ENCODE measurements at places on chromosomes 12 and 14.
A peak's percentile ranks its signal among the peaks of the same experiment; 100 is the strongest.

DNA sequence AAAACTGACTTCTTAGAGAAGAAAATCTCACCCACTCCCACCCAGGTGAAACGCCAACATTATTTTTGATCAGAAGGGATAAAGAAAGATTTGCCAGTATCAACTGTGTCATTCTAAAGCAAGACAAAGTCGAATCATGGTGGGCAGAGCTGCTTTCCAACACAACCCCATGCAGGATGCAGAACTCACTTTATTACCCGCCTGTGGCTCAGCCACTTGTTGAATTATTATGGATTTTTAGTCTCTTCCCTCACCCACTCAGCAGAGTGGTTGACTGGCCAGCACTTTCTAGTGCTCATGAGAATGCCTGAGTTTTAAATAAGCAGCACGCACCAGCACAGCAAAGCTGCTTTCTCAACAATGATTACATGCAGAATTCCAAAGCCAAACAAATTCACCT lies 32.1 kb downstream of the CRACR2A start:
- H3K4me3 ChIP-seq: no peak overlapping the region
- no peak overlapping the region for H3K27ac ChIP-seq
- H3K4me1 ChIP-seq: peaks cover 4% of the 10 kb centered on the region
- H3K36me3 ChIP-seq: no peaks in the 10 kb centered on the region

DNA sequence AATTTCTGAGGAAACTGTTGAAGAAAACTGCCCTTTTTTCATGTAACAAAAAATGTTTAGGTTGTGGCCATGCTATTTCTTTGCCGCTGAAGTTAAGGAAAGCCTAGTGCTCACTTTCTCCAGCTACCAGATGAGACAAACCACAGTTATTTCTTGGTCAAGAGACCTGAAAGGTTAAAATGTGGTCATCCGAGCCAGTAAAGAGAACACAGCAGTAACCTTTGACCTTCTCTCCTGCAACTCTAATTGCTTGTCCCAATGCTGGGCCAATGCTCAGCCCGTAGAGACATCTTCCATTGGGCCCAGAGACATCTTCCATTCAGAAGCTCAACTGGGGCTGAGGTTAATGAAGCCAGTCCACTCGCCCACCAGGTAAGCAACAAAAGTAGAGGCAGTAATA lies 109.8 kb upstream of the CPSF6 start:
- no peaks in the 10 kb centered on the region for H3K27me3 ChIP-seq
- no peaks in the 10 kb centered on the region for H3K36me3 ChIP-seq
- no peak for DNase-seq
- no peak overlapping the region for H3K4me3 ChIP-seq
- no peak overlapping the region for H3K27ac ChIP-seq
- peaks cover 18% of the 10 kb centered on the region for H3K4me1 ChIP-seq

- no peak overlapping the region for H3K4me3 ChIP-seq
- no peak overlapping the region for H3K27ac ChIP-seq
- H3K27me3 ChIP-seq: no peaks in the 10 kb centered on the region
- no peak for DNase-seq
- H3K36me3 ChIP-seq: no peaks in the 10 kb centered on the region
Observed at GRCh38 chr14:105043641-105044040, 21.6 kb downstream of the GPR132 start.

GRCh38 chr14:93936245-93936644 lies 9.1 kb downstream of the FAM181A start:
- H3K4me1 ChIP-seq: no peaks in the 10 kb centered on the region
- no peaks in the 10 kb centered on the region for H3K36me3 ChIP-seq
- H3K27me3 ChIP-seq: peaks cover 17% of the 10 kb centered on the region
- no peak overlapping the region for H3K27ac ChIP-seq
- DNase-seq: peak; percentile 82

DNA sequence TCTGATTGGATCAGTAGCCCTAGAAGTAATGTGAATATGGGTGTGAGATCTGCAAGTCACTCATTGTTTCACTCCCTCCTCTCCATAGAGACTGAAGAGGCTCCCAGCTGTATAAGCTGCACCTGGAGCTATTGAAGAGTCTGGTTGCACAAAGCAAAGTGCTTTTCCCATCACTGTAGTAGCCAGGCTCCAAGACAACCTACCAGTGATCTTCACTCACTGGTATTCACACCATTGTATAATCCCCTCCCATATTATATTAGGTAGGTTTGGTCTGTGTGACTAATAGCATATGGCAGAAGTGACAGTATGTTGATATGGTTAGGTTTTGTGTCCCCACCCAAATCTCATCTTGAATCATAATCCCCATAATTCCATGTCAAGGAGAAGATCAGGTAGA lies 64.4 kb downstream of the ZFC3H1 start:
- peaks cover 12% of the 10 kb centered on the region for H3K4me1 ChIP-seq
- H3K27ac ChIP-seq: no peak overlapping the region
- H3K4me3 ChIP-seq: no peak overlapping the region
- no peaks in the 10 kb centered on the region for H3K27me3 ChIP-seq

- H3K27ac ChIP-seq: no peak overlapping the region
- H3K4me3 ChIP-seq: no peak overlapping the region
- no peaks in the 10 kb centered on the region for H3K27me3 ChIP-seq
- no peaks in the 10 kb centered on the region for H3K4me1 ChIP-seq
- no peak for DNase-seq
Observed at GRCh38 chr14:44981198-44981597, 19.2 kb downstream of the TOGARAM1 start.

All from GM23338 (cell line).